Epithelial cell of proximal tubule (primary cell): ENCODE measurements at places on chromosomes 5 and 9.

DNA sequence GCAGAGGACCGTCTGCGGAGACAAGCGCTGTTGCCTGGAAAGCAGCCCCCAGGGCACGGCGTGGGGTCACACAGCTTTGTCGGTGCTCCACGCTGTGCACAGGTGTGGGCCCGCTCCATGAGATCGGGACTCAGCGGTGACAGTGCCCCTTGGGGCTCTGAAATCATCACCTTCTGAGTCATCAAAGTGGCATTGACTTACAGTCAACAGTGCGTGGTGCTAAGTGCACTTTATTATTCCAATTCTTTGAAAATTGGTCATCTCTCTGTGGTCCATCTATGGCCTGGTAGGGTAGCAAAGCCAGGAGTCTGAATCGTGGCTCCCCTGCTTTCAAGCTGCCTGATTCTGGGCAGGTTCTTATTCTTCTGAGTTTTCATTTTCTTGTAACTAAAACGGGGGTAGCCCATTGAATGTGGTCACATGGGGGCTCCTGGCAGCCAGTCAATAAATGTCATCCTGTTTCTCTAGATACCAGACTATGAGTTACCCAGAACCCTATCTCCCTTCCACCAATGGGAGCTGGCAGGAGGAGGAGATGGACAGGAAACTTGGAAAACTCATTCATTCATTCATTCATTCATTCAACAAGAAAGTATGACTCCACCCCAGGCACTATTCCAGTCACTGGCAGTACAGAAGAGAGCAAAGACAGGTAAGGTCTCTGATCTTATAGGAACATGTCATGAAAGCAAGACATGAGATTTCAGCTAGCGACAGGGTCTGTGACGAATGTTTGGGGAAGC, 20.3 kb upstream of the UNC5A start:
- DNase-seq, result no peak

DNA sequence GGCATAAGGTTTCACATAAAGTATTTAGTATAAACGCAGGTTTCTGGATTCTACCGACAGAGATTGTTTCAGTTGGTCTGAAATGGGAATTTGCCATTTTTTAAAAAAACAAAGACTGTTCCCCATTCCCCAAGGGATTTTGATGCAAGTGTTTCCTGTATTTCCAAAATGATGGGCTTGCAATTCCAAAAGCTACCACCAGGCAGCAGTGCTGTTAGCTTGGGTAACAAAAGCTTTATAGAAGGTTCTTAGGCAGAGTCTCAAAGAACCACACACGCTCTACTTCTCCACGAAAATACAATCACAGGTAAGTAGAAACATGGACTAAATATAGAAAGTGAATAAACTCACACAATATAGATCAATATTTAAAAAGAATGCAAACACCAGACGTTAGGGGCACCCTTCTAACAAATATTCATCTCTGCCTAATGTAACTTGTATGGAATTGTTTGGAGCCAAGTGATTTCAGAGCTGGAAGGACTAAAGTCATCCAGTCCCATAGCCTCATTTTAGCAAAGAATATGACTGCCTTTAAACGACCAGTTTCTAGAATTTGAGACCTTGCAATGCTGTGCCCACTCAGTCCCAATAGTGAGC, 154.3 kb downstream of the SPOCK1 start:
- peak; percentile 22 for DNase-seq

DNA sequence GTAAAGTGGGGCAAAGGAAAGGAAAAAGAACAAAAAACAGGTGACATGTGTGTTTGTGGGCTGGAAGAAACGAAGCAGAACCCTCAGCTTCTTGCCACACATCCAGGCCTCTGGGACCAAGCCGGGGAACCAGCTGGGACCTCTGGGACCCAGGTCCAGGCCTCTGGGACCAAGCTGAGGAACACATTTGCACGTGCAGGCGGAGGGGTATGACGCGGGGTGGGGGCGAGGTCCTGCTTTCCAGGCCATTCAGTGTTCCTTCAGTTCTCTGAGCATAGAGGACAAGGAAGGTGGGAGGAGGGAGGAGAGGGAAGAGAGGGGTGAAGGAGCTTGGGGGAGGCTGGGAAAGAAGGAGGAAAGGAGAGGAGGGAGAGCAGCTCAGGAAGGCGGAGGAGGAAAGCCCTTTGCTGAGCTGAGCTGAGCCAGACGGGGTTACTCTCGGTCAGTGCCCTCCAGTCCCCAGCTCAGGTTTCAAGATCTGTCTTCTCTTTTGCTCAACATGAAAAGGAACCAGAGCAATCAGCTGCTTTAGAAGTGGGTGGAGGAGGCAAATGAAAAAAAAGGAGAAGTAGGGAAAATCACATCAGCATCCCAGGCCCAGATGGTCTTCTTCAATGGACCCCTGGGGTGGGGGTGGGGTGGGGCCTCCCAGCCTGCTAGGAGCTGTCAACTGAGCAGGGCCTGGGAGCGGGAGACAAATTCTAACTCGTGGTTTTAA, 59.1 kb downstream of the ABCA1 start:
- DNase-seq, result peak; percentile 32

DNA sequence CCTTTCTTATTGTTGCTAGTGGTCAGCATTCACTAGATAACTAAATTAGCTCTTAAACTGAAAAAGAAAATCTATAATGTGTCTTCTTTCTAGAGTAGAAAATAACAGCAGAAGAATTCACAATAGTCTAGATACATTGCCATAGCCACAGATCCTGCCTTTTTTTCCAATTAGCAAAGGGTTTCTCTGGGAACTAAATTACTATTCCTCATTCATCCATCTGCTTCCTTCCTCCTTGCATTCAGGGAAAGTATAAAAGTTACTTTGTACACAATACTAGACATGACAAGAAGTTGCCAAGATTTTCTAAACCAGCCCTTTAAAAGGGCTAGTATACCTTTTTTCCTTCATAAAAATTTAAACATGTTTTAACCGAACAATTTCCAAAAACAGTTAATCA, 21.2 kb upstream of the WDR41 start:
- DNase-seq, result no peak

- DNase-seq, result no peak
These were observed 32.9 kb downstream of the STXBP1 start for GRCh38 chr9:127644943-127645342.

GRCh38 chr5:1152771-1153282, 41.0 kb upstream of the SLC12A7 start:
- DNase-seq, result no peak

DNA sequence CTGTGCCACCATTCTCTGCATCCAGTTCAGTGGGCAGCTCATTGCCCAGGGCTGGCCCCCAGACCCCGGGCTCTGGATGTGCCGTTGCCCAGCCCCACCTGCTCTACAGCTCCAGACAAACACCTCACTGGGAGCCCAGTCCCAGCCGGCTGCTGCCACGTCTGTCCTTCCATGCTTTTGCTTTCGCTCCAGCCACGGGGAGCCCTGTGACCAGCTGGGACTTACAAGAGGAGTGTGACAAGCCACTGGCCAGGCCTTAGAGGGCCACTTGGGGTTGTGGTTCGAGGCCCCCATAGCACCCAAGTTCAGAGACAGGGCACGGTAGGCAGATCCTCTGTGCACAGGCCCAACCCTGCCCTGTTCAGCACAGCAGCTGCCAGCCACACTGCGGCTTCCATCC, 142.0 kb downstream of the ADAMTS2 start:
- DNase-seq, result no peak

DNA sequence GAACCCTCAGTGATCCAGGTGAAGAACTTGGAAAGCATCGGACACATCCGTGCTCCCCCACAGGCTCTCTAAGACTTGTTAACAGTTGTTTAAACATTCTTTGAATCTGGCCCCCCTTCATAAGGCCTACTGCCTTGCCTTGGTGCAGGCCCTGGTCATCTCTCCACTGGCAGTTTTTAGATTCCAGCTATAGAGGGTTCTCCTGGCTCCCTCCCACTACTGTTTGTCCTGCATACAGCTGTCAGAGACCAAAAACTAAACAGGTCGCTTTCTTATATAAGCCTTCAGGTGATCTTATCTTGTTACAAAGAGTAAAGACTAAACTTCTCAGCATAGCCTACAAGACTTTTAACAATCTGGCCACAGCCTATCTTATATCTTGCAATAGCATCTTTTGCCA, 32.3 kb downstream of the NRG2 start:
- no peak for DNase-seq

- no peak for DNase-seq
These were observed at the start of gene DOCK2 for GRCh38 chr5:169637085-169637548. TSS of gene DOCK2 (plus strand) at chr5:169637275. CDS start at chr5:169637327, 52 bp downstream.

DNA sequence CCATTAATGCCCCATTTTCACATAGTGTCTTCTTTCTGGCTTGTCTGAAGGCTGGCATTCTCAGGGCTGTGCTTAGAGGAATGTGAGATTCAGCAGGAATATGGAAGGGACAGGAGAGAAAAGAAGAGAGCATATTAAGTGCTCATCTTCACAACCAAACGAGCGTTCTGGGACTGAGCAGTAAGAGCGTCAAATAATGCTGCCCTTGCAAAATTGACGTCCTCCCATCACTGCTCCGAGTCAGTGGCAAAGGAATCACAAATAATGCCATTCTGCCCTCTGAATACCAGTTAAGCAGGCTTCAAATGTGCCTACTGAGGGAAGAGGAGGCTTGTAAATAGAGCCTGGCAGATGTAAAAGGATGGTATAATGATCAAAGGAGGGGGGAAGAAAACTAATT, 351.2 kb downstream of the EBF1 start:
- no peak for DNase-seq

DNA sequence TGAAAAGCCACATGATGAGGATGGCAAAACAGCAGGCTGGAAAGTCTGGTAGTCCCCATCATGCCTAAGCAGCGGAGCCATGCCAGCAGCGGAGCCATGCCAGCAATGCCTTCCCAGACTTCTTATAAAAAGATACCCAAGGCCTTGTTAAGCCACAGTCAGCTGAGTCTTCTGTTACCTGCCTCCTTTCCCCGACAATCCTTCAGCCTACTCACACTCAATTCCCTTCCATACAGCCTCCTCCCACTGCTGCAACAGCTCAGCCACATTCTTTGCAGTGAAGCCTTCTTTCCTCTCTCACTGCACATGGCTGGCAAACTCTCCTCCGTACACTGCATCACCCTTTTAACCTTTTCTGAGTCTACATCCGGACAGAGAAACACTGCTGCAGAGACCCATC, 114.9 kb downstream of the AUH start:
- no peak for DNase-seq

GRCh38 chr5:179731791-179732411, 721 bp upstream of the MAML1 start:
- peak; percentile 81 for DNase-seq

DNA sequence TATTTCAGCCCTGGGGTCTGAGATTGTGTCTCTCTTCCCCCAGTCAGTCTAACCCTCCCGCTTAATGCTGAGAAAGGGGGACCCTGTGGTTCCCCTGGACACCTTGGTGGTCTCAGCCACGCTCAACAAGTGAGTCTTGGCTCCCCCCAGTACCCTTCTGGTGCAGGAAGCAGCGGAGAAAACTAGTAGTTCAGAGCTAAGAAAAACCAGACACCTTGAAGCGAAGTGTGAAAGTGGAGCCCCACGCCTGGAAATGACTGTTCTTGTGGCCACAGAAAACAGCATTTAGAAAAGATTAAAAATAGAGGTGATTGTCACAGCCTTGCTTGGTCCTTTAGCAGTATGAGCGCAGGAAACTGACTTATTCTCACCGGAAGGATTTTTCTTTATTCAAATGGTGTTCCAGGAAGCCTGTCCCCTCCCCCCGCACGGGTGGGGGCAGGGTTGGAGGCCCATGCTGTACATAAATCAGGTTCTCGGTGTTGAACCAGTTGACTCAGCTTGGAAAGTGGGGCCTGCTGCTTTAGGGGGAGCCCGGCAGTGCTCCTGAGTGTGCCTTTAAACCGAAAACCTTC, 8.1 kb downstream of the ARPC5L start:
- DNase-seq, result no peak

GRCh38 chr5:50927953-50928352, 261.5 kb downstream of the PARP8 start:
- no peak for DNase-seq

- DNase-seq, result no peak
These were observed 98.6 kb downstream of the FBXW11 start for GRCh38 chr5:171907725-171908343.

DNA sequence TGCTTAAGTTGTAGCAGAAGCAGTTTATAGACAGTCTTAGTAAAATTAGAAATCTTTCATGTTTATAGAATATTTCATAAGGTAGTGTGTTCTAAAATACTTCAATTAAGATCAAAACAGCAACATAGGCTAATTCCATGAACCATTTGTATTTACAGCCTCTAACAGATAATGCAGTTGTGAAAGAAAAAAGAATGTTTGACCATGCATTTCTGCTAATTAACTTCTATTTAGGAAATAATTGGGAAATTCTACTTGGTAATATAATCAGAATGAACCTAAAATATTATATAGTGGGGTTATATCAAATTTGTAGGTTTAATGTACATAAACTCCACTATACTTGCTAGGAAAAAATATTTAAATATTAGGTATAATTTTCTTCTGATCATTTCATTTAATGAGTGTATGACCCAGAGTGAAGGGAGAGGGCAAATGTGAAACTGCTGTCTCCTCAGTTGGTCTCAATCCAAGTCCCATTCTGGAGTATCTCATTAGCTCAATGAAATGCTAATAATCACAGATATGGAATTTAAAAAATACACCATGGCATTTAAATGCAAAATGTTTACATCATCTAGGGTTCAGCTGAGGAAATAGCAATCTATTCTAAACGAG, 34.9 kb downstream of the ALDH1A1 start:
- no peak for DNase-seq

GRCh38 chr9:115008536-115009270, 78.3 kb upstream of the TNFSF8 start:
- peak; percentile 35 for DNase-seq

- DNase-seq, result no peak
These were observed 4.0 kb upstream of the RANBP3L start for GRCh38 chr5:36305571-36306326.

- DNase-seq, result no peak
These were observed 3.9 kb downstream of the SLC35A4 start for GRCh38 chr5:140568443-140569063.

DNA sequence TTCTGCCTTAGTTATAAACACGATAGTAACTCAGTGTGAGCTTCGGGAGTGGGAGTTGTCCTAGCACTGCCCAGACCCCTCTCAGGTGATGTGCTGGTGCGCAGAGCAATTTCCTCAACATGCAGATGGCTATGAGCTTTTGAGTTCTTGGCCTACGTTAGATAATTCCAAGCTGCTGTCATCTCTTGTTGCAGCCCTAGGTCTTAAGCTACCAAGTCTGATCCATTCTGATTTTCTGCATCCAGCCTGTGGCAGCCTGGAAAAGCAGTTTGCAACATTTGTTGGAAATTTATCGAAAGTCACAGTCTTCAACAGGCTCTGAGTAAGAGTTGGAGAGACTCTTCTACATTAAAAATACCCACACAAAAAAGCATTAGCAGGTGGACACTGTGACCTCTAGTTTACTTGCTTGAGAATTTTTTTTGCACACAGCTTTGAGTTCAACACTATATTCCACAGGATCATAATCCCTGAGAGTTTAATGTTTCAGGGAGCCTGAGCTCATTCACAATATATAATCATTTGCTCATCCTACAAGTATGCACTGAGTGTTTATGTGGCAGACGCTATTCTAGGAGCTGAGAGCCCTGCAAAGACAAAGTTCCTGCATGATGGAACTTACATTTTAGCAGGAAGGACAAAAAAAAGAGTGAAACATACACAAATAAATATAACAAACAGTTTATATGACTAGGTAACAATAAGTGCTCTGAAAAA, 91.6 kb downstream of the UBE2QL1 start:
- no peak for DNase-seq

GRCh38 chr5:177980743-177981151, 15.3 kb downstream of the PROP1 start:
- DNase-seq, result no peak
